ENCODE measurements at places on chromosomes 2 and 18.

DNA sequence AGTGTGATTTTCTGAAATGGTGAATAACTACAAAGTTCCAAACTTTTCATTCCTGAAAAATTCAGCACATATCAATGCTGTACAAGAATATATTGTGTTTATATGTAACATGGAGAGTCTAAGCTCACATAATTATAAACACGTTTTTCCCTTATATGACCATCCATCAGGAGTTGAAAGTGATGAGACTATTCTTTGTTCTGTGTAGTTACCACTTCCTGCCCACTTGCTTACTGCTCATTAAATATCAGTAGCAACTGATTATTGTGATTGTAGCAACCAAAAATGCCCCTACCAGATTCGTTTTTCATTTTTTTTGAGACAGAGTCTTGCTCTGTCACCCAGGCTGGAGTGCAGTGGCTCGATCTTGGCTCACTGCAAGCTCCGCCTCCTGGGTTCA lies 30.8 kb downstream of the OTX1 start:
- no peak for DNase-seq

GRCh38 chr2:159497256-159497655 lies 119.1 kb downstream of the BAZ2B start:
- no peak for DNase-seq

GRCh38 chr2:37283207-37283606 lies 41.4 kb downstream of the PRKD3 start:
- no peak for DNase-seq

- no peak for DNase-seq
Observed at GRCh38 chr18:79849328-79850207, 51.8 kb downstream of the KCNG2 start.

- DNase-seq: no peak
Observed at GRCh38 chr2:237870126-237870525, 10.7 kb downstream of the RAMP1 start.

- no peak for DNase-seq
Observed at GRCh38 chr2:2950403-2950952, 427.1 kb downstream of the EIPR1 start.

DNA sequence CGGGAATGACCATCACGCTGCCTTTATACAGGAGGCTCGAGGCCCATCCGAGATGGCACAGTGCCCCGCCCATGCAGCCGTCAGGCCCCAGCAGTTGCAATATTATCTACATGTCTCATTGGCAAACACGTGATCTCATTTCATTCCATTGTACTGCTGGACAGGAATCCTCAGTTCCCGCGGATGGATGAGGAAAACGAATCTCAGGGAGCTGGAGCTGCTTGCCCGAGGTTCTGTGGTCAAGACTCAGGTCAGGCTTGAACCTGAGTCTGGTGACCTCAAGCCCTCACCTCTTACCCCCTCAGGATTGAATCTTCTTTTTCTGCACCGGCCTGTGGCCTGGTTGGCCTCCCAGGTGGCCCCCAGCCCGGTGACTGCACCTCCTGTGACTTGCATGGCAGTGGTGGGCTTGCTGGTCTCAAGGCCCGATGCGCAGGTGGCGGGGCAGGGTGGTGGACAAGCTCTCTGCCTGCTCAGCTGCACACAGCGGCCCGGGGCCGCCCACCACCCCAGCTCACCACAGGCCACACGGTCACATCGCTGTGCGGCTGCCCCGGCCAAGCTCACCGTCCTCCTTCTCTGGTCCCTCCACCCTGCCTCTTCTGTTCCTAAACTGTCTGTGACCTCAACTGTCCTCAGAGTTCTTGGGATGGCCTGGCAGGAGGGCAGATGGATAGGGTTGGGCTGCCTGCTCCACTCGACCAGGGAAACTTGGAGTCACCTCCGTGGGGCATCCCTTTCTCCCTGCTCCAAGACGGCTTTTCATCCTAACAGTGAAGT lies 52.0 kb upstream of the HS6ST1 start:
- DNase-seq: no peak

- no peak for DNase-seq
Observed at GRCh38 chr18:22667616-22668422, 250.1 kb upstream of the CTAGE1 start.

- DNase-seq: no peak
Observed at GRCh38 chr2:173750353-173750801, 214.8 kb downstream of the SP3 start.

- no peak for DNase-seq
Observed at GRCh38 chr2:41967476-41968181, 80.2 kb upstream of the PKDCC start.

DNA sequence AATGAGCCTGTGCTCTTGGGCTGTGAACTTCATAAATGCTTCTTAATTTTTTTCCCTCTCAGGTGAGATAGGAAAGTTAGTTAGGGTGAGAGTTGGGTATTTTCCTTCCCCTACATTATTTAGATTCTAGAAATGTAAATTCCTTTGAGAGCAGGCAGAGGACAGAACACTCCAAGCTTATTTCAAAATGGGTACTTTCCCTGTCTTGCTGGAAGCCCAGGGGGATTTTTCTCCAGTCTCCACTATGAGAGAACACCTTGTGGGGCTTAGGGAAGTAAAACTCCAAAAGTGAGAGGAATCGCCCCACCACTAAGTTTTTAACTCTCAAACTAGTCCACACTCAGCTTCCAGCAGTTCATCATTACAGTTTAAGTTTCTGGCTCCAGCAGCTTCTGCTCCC lies 253.2 kb upstream of the CTAGE1 start:
- no peak for DNase-seq

DNA sequence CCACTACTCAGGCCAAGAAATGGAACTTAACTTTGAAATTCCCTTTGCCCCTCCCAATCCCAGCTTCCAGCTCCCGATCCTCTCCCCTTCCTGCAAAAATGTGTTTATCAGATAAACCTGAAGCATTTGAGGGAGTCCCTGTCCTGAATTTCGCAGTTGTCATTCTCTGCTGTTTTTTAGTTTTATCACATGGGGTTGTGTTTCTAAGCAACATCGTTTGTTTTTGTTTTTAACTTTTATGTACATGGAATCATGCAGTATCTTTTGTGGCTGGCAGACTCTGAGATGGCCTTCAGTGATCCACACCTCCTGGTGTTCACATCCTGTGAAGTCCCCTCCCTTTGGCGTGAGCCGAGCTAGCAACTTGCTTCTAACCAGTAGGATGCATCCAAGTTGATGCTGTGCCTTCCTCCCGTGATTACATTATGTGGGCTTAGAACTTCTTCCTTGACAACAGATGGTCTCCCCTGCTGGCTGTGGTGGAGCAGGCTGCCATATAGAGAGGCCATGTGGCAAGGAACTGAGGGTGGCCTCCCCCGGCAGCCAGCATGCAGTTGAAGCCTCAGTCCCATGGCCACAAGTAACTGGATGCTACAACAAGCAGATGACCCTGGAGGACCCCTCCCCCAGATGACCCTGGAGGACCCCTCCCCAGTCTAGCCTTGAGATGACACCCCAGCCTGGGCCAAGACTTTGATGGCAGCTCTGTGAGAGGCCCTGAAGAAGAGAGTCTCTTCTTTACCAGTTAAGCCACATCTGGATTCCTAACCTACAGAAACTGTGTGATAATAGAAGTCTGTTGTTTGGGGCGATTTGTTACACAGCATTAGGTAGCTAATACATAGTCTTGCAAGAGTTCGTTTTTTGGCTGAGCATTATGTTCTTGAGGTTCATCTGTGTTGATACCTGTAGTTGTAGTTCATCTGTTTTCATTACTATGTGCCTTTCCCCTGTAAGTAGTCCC lies 27.7 kb downstream of the SH3BP4 start:
- DNase-seq: no peak

- no peak for DNase-seq
Observed at GRCh38 chr2:215138479-215138878, at the start of gene ABCA12. Gene ABCA12, minus strand, starts transcription at chr2:215138626. Its CDS starts 418 bp downstream, at chr2:215138208.

- no peak for DNase-seq
Observed at GRCh38 chr2:2234398-2235195, 96.5 kb downstream of the MYT1L start.

DNA sequence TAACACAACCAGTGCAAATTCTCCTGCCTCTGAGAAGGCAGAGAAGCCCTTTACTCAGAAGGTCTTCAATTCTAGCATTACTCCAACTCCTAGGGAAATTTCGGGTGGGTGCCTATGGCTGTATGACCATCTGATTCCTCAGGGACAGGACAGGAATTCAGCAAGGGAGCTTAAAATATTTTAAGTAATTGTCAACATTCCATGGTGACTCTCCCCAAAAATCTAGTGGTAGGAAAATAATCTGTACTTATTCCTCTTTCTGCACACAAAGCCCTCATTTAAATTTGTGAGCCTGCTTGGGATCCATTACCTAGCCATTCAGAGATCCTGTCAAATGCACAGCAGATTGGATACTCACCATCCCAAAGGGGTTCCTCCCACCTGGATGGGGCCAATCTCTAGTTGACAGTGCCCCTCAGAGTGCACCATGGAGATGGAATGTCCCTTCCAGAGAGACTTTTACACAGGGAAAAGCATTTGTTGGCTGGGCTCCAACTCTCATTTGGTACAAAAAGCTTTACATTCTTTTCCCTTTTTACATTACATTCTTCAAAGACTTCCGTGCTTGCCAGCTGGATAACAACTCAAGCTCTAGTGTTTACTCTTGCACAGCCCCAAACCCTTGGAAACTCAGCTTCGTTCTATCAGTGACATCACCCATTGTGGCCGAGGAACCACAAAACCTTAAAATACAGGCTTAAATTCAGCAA lies 3.1 kb upstream of the TMEM150A start:
- DNase-seq: no peak

DNA sequence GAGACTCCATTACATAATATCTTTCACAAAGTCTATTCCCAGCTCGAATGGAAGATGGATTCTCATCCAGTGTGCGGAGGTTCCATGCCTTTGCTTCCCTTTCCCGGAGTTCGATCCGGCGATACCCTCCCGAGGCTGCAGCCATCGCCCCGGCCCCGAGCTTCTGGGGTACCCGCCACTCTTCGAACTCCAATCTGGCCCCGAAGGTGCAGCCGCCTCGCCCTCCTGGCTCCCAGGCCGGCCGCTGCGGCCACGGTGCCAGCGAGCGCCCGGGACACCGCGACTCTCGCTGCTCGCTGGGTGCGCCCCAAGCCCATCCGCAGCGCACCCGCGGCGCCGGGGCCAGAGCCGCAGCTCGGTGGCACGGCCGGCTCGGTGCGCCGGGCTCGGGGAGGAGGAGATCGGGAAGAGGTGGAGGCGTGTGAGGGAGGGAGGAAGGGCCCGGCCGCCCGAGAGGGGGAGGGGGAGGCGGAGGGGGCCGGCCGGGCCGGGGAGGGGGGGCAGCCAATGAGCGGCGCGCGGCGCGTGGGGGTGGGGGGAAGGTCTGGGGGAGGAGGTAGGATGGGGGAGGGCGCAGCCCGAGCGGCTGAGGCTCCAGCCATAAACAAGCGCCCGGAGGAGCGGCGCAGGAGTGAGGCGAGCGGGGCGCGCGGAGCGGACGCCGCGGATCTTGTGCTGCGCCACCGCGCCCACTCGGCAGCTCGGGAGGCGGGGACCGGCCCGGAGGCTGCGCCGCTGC lies at the start of gene CRIM1:
Gene CRIM1, plus strand, starts transcription at position 628 of the 739 bp plus-strand sequence. CDS start 515 bp downstream, outside the sequence.
- DNase-seq: peak; percentile 64

GRCh38 chr2:233553366-233553765 lies 13.2 kb downstream of the USP40 start:
- no peak for DNase-seq

- no peak for DNase-seq
Observed at GRCh38 chr2:26455670-26456439, 22.1 kb downstream of the OTOF start.
